D341Med (cell line): ENCODE measurements at places on chromosomes 16 and 17.

DNA sequence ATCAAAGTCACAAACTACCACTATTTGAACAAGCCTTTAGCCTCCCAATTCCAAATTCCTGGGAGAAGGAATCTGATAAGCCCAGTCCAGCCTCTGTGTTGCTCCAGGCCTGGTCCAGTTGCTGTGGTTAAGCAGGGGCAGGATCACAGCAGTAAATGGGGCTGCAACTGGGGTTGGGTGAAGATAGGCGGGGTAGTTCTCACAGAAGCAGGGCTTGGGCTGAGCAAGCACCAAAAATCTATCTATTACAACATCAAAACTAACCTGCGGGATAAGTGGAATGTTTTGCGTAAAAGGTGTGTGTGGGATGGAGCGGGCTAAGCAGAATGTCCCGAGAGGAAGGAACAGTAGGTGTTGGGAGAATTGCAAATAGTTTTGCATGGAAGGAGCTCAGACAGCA is 23.0 kb upstream of the RNF135 start:
- DNase-seq: peak; percentile 33

GRCh38 chr17:74858672-74859458 is 820 bp downstream of the GRIN2C start:
- DNase-seq: no peak

- no peak for DNase-seq
Observed at GRCh38 chr16:89155851-89156739, 15.5 kb upstream of the CDH15 start.

DNA sequence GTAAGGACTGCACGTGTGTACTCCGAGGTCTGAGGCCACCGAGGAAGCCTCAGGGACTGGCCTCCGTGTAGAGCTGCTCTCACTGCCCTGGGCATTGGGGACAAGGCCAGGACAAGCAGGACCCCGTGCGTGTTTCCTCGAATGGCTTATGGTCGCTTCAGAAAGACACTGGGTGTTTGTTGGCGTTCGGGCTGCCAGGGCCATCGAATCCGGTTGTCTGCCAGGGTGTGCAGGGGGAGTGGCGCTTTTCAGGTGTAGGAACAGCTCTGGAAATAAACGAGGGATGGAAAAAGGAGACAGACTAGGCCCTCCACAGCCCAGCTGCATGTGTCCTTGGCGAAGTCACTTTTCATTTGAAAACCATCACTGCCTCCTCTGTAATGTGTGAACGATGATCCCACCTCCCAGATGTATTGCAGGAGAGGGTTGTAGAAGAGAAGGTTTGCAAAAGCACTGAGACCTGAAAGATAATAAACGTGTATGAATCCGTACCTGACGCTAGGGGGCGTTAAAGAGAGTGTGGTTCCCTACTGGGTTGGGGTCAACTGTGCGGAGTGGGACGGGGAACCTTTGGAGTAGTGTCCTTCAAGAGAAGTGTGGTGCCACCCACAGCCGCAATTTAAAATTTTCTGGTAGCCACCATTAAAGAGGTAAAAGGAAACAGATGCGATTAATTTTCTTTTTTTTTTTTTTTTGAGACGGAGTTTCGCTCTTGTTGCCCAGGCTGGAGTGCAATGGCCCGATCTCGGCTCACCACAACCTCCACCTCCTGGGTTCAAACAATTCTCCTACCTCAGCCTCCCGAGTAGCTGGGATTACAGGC is 2.1 kb upstream of the ZSCAN10 start:
- DNase-seq: no peak
